Stimulated activated CD4-positive, alpha-beta T cell treated with anti-CD3 and anti-CD28 coated beads, TNF-alpha, amount 100 ng/mL, for 1 hour (primary cell): ENCODE measurements at places on chromosomes 16 and 17.

DNA sequence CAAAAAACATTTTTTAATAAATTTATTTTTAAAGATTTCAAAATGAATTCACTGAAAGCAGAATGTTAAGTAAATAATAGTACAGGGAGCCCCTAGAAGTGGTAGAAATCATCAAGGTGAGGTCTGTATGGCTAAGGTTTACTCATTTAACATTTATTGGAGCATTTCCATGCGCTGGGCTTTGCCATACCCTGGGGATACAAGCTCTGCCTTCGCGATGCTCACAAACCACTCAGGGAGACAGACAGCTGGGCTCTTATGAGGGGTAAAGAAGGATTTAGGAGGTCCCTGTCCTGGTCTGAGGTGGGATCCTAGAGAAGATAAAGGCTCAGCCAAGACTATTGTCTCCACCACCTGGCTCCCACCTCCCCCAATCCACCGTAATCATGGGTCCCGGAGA is 11.3 kb upstream of the LPCAT2 start:
- no peak for DNase-seq

GRCh38 chr16:4673387-4674046 is 19.8 kb upstream of the NUDT16L1 start:
- DNase-seq = no peak

DNA sequence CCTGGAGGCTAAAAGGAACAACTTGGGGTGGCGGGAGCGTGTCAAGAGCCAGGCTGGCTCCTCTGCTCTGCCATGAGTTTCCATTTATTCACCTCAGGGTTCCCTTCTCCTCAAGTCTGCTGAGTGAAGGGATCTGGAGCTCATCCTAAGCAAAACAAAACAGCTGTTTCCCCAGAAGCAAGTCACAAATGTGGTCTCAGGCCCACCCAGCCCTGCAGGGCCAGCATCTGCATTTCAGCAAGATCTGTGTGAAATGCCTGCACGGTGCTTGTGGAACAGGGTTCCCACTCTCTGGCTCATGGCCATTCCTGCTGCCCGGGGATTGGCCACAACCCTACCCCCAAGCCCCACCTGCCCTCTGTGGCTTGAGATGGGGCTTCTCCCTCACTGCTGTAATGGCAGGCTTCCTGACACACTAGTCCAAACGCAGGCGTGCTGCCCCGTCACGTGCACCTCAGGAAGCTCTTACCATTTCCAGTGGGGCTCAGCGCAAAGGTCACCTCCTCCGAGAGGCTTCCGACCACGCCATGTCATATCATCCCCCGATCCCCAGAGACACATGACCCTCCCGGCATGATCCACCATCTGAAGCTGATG is 2.3 kb downstream of the SLC38A8 start:
- no peak for DNase-seq

- no peak for DNase-seq
Observed at GRCh38 chr17:76884995-76885893, 17.0 kb downstream of the MGAT5B start.

DNA sequence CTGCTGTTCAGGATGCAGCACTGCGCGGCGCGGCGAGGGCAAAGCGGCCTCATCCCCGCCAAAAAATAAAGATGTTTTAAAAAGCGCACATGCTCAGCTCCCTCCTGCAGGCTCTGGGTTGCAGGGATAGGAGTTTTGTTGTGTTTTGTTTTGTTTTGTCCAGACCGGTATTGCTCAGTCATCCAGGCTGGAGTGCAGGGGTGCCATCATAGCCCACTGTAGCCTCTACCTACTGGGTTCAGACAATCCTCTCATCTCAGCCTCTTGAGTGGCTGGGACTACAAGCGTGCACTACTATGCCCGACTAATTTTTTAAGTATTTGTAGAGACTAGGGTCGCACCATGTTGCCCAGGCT is 636 bp downstream of the WWOX start:
- DNase-seq = no peak

DNA sequence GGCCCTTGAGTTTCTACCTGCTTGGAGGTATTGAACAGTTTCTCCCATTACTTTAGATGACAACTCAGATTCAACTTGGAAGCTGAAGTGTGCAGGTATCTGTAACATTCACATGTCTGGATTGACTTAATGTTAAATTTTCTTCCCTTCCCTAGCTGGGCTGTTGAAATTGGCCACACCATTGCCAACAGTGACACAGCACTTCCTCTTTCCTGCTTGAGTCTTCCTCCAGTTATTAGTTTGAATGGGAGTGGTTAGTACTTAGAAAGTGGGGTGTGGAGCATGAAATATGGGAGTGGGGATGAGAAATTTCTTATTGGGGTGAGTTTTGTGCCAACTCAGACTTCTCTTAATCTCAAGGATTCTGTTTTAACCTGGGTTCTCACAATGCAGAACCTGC is 454.9 kb downstream of the KCNJ2 start:
- no peak for DNase-seq

GRCh38 chr16:27634779-27635178 is 84.8 kb downstream of the KATNIP start:
- no peak for DNase-seq

- no peak for DNase-seq
Observed at GRCh38 chr16:57725976-57726375, 9.6 kb upstream of the KATNB1 start.

- DNase-seq = no peak
Observed at GRCh38 chr17:62134397-62134796, 69.3 kb upstream of the MED13 start.

DNA sequence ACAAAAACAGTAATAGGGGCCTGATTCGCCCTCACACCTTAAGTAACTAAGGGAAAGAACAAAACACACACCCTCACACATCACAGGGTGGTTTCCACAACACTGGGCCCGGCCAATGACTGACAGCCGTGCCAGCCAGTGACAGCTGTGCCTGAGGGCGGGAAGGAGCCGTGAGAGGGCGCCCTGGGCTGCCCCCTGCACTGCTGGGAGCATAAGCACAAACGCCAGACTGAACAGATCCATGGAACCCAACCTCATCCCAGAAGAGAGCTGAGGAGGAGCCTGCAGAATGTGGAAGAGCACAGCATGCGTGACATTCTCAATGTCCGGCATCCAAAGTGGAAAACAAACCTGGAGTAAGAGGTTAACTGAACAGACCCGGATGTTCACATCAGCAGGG is 16.0 kb downstream of the CSNK1D start:
- no peak for DNase-seq

- no peak for DNase-seq
Observed at GRCh38 chr17:14619821-14620220, 318.9 kb downstream of the HS3ST3B1 start.

DNA sequence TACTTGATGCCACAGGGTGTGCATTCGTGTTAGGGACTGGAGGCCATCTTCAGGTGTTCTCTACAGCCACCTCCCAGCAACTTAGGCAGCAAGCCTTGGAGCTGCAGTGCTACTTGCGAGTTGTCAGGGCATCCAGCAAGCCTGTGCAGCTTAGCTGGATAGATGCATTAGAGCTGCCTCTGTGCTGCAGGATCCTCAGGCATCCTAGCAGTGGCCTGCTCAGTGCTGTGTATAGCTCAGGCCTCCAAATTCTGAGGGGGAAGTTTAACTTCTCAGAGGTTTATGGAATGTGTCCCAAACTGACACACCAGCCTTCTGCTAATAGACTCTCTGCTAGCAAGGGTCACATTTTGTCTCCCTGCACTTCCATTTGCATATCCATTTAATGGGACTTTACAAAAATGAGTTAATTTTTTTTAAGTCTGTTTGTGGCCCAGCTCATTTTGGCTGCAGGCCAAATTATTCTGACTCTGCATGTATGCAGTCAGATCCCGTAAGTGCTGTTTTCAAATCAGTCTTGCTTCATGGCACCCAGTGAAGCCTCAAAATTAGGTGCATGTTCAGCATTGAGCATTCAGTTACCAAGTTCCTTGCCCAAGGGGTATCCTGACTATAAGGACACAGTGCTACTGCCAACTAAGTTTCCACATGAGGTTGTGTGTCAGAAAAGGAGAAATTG is 6.8 kb downstream of the GABARAPL2 start:
- no peak for DNase-seq
